ENCODE measurements at places on chromosomes 1 and 21.

DNA sequence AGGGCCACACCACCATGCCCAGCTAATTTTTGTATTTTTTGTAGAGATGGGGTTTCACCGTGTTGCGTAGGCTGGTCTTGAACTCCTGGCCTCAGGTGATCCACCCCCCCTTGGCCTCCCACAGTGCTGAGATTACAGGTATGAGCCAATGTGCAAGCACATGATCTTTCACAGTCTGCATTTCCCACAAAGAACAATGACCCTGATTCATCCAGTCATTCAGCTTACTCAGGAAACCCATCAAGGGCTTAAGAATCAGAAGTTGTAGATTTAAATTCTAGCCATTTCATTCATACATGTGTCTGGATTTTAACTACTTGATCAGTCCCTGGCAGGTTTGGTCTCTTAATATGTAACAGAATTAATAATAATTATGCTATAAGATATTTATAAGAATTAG, 2065.7 kb downstream of the MRPL39 start:
- no peak for DNase-seq

DNA sequence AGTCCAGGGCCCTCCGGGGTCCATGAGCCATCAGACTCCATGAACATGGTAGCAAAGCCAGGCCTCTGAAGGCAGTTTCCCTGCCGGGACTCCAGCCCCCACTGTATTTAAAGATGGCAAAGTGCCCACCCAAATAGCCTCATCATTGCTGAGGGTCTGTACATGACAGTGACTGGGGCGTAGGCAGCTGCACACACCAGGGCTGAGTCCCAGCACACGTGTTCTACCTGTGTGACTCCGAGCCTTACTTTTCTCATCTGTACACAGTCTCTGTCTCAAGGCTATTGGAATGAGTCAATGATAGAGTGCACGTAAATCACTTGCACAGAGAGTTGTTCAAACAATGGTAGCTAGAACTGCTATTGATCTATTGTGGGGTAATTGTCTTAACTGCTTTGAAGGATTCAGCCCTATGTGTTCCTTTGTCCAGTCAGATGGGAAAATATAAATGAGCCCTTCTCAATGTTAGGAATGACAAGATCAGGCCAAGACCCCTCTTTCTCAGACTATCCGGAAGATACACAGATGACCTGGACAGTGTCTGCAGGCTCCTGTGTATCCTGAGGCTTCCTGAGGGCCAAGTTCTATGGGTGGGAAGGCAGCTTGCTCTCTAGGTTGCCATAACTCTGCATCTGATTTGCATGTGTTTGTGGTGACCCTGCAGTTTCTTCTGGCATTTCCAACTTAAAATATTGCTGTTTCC, 48.9 kb downstream of the RASSF5 start:
- DNase-seq, result no peak

DNA sequence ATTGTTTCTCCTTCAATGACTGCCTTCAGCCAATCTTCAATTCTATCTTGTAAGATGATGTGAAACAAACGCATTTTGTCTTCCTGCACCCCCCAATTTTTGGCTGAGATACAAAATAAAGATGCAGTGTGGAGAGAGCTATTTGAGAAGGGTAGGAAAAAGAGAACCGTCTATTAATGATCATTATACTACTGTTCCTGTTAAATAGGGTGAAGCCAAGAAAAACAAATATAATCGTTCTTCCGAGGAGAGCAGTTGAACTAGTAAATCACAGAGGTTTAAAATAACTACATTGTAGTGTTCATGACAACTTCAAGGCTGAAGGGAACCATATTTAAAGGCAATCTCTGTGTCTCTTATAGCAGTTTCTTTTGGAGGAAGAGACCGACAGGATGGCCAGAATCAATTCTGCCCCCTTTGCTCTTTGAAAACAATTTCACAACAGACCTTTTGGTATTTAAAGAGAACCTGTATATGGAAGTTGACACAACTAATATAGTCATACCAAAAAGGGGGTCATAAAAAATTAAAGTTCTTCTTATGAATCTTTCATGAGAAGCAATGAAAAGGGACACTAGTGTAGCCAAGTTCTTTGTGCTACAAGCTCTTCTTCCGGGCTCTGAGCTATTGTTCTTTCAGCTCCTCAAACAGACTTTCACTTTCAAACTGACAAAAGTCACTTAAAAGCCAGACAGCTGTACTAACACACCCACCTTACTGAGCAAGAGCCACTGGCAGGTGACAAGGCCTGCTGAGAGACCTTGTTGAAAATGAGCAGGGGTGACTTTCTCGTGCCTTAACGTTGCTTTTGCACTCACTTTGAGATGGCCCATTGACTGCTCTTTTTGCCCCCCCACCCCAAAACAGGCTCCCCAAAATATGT, 30.9 kb downstream of the PROX1 start:
- peak; percentile 58 for DNase-seq

GRCh38 chr1:219564109-219564508, 48.8 kb downstream of the ZC3H11B start:
- DNase-seq, result no peak

- DNase-seq, result peak; percentile 34
Measured at GRCh38 chr1:103106426-103107341, 1.6 kb downstream of the COL11A1 start.

- no peak for DNase-seq
Measured at GRCh38 chr1:77143529-77144121, 75.6 kb downstream of the PIGK start.

DNA sequence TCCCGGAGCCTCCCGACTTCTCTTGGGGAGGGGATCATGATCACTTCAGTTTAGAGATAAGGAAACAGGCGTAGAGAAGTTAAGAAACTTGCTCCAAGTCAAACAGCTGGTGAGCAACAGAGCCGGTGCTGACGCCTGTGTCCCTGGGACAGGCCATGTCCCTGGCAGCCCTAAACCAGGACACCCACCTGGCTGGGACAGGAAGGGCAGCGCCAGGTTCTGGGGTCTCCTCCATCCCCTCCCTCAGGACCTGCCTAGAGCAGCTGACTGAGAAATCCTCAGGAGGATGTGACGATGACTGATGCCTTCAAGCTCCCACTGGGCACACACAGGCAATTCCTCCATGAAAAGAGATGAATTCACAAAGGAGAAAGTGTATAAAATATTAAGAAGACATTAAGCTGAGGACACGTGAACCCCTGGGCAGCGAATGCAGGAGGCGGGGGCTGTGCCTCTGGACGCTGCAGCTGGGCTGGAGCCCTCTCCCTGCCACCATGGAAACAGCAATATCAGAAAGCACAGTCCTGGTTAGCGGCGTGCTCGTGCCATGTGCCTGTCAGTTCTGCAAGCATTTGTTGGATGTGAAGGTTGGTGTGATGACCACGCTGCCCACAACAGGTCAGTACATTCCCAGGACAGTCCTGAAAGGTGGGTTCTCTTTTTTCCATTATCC, 40.1 kb upstream of the C1orf174 start:
- DNase-seq, result no peak

DNA sequence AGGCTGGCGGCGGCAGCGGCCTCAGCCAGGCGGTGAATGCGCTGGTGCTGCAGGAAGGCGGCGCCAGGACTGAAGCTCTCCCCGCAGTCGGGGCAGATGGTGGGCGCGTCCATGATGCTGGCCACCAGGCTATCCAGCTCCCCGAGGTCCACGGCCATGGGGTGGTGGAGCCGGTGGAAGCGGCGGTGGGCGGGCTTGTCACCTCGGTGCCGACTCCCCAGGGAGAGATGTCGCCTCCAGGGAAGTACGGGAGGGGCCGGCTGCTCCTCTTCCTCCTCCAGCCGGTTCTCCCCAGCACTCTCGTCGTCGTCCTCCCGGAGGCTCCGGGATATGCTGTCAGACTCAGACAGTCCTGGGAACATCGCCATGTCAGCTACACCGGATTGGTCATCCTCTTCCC, 24.4 kb downstream of the ZNF697 start:
- no peak for DNase-seq

DNA sequence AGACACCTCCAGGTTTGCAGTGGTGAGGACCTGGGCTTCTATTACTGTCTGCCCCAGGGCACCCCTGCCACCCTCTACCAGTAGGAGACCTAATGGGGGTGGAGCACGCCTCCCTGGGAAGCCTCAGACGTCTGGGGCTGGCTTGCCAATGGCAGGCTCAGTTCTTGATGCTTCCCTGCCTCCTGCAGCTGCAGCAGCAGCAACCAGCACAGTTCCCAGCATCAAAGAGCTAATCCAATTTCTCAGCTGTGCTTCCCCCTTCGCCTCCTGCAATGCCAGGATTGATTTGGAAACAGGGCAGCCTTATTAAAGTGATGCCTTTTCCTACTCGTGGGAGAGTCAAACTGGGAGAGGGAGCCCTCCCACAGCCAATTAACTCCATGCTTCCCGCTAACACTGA, 8.2 kb downstream of the SYT2 start:
- no peak for DNase-seq

- DNase-seq, result no peak
Measured at GRCh38 chr1:60153961-60154360, 80.4 kb upstream of the C1orf87 start.

GRCh38 chr1:184080309-184080708, 28.8 kb downstream of the TSEN15 start:
- no peak for DNase-seq

- DNase-seq, result peak; percentile 56
Measured at GRCh38 chr1:203702130-203702577, 62.8 kb upstream of the LAX1 start.

DNA sequence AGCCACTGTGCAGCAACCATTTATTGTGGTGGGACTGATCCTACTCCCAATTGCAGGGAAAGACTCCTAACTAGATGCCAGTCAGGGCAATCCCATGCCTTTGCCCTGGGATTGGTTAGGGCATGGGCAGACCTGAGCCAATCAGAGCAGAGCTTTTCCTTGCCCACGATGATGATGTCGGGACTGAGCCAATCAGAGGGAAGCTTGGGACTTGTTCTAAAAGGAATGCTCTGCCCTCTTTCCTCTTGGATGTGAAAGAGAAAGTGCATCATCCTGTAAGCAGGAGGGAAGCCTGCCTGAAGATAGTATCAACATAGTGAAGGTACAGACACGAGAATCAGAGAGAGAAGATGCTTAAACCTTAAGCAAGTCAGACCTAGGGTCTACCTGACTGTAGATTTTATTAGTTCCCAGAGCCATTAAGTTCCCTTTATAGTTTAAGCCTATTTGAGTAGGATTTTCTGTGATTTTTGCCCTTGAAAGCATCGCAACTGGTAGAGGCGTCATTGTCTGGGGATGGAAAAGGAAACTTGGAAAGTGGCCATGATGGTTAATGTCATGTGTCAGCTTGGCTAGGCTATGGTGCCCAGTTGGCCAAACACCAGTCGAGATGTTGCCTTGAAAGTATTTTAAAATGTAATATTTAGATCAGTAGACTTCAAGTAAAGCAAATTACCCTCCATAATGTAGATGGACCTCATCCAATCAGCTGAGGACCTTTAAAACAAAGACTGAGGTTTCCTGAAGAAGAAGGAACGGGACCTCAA, 19.9 kb downstream of the IRF2BP2 start:
- no peak for DNase-seq

DNA sequence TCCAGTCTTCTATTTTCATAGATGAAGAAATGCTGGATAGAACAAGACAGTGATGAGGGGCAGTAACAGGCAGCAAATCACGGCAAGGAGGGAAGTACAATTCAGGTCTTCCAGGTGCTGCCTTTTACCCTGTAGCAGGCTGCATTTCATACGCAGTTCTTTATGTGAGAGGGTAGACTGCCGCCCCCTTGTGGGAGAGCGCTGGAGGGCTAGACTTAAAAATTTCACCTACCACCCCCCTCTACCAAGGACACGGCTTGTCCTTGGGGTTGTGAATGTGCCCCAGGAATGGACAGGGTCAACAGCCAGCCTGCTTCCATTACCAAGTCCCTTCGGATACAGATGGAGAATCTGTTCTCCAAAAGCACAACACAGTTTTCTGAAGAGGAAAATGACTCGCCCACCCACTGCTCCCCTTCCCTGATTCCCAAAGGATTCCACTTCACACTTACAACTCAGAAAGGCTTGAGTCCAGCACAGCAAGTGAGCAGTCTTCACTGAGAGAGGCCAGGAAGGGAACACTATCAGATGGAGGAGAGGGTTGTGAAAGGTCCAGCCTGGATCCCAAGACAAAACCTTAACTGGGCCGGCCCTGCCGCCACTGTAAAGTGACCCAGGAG, 7.4 kb downstream of the WDR77 start:
- peak; percentile 45 for DNase-seq

- DNase-seq, result no peak
Measured at GRCh38 chr1:219160967-219161366, 12.7 kb upstream of the LYPLAL1 start.

GRCh38 chr1:31760471-31761470, 3.4 kb downstream of the ADGRB2 start:
- peak; percentile 75 for DNase-seq

GRCh38 chr1:94982398-94982797, 55.5 kb upstream of the CNN3 start:
- DNase-seq, result no peak

DNA sequence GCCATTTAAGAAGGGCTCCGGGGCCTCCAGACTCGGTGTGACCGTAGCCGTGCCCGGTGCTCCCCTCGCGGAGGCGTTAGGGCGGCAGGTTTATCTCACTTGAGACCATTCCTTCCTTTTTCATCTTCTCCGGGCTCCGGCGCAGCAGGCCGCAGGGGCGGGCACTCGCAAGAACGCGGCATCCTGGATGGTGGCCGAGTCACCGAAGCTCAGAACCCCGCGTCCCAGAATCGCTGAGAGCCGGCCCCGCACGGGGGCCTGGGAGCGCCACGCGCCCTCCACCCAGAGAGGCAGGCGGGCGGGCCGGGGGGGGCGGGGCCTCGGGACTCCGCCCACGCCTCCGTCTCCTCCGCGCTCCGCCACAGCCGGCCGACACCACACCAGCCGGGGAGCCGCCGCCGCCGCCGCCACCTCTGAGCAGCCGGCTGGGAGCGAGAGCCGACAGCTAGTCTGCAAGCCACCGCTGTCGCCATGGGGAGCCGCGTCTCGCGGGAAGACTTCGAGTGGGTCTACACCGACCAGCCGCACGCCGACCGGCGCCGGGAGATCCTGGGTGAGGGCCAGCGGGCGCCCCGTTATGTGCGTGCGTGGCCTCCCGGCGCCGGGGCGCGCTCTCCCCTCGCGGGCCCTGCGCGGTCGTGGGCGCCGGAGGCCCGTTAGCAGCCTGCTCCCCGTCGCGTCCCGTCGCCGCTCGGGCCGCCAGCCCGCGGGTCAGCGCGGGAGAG, at the start of gene DEGS1:
Gene DEGS1, plus strand, starts transcription at position 375 of the 725 bp plus-strand sequence. Its CDS starts 97 bp downstream, at position 472.
- DNase-seq, result peak; percentile 92

DNA sequence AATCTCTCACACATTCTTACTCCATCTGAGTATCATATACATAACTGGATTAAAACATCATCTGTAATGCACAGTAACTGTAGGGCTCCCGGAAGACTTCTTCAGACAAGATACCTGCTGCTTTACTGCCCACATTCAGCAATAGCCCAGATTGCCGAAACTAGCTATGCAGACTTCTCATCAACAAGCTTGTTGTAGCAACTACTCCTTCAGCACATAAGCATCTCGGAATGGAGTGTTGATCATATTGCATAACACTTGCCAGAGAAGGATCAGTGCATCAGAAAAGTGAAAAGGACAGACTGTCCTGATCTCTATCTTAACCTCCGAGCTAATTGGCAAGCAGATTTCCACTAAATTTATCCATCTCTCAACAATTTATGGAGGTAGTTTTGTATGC, 354.6 kb upstream of the C1orf87 start:
- no peak for DNase-seq

- DNase-seq, result peak; percentile 60
Measured at GRCh38 chr1:25031601-25031965, 101.5 kb upstream of the RUNX3 start.
